ENCODE measurements at places on chromosomes 16 and 17.
A peak's percentile ranks its signal among the peaks of the same experiment; 100 is the strongest.

DNA sequence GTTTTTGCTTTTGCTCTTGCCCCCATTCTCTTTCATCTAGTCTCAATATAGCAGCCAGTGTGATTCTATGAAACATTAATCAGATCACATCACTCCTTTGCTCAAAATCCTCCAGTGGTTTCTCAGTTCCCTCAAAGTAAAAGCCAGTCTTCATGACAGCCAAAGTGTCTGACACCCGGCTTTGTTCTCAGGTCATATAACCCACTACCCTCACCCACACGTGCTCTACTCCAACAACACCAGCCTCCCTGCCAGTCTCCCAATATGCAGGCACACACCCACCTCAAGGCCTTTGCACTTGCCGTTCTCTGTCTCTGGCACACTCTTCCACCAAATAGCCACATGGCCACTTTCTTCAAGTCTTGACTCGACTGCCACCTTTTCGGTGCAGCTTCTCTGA is 4.4 kb downstream of the MTMR4 start:
- no peak for DNase-seq

DNA sequence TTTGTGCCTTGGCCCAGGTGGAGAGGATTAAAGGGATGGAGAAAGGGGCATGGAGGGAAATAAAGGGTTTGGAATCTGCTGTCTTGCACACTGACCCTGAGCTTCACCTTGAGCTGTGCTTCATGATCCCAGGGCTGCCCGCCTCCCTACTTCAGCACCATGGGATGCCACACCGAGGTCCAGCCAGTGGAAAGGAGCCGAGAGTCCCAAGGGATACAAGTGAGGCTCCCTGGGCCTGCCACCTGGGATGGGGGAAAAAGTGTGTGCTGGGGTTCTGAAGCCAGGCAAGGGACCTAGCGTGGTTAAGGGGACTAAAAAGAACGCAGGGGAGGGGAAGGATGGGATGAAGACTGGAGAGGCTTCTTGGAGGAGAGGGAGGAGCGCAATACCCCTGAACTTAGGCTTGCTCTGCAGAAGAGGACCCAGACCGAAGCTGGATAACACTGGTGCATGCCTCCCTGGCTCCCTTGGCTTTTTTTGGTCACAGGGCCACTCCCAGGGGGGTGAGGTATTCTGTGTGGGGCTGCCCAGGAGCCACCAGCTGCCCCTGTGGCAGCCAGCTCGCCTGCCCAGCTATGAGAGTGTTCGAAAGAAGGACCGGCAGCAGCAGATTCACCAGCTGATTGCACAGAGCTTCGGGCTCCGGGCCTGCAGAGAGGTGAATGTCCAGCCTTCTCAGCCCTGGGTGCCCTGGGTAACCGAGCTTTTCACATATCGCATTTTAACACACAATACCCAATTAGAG is 7.2 kb downstream of the MRPL27 start:
- DNase-seq, result no peak

- no peak for DNase-seq
Measured at GRCh38 chr17:14198575-14198974, 38.1 kb downstream of the CDRT15 start.

- no peak for DNase-seq
Measured at GRCh38 chr16:19980632-19981265, 92.9 kb downstream of the GPR139 start.

DNA sequence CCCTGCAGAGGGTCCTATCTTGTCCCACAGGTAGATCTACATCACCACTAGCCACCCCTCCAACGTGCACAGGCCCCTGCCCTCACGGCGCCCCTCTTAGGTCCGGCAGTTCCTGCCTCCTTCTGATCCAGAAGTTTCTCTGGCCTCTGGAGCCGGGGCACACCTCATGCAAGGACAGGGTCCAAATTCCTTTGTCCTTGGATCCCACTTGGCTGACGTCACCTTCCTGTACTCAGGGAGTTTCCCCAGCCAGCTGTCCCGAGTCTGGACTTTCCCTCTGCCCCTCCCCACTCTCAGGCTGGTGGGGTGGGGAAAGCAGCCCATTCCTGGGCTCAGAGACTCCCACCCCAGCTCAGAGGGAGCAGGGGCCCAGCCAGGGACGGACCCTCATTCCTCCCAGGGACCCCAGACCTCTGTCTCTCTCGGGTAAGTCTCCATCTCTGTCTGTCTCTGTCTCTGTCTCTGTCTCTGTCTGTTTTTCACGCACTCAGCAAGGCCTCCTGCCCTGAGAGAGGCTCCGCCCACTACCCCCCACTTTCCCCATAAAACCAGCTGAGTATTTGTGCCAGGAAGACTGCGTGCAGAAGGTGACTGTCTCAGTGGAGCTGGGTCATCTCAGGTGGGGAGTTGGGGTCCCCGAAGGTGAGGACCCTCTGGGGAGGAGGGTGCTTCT is at the start of gene IL32:
IL32 (plus strand) TSS at position 572 of the 673 bp plus-strand sequence. CDS start 172 bp downstream, outside the sequence.
- peak; percentile 44 for DNase-seq

- DNase-seq, result no peak
Measured at GRCh38 chr17:67829331-67829730, 4.0 kb downstream of the BPTF start.

DNA sequence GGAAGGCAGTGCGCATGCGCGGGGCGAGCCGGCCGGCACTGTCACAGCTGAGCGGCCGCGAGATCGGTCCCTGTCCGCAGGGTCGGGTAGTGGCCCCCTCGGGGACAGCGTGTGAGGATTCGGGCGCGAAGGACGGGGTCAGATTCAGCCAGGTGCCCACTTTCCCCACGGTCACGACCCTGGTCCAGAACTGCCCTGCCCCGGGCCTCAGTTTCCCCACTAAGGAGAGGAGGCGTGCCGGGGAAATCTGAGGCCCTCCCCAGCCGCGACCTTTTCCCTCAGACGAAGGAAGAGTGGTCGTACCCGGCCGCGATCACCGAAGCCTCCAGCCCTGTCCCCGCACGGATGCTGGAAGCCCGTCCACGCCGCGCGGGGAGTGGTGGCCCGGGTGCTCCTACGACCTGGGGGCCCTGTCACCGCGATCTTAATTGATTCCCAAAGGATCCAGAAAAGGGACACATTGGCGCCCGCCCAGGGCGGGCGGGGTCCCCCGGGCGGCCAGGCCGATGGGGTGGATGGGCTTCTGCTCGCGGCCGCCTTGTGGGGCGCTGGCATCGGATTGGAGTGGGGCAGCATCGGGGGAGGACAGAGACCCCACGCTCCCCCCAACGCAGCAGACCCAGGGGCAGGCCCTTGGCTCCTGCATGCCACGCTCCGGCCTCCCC is 57.7 kb downstream of the SRL start:
- no peak for DNase-seq

GRCh38 chr17:47847341-47848197 is 3.4 kb downstream of the SP6 start:
- DNase-seq, result no peak

DNA sequence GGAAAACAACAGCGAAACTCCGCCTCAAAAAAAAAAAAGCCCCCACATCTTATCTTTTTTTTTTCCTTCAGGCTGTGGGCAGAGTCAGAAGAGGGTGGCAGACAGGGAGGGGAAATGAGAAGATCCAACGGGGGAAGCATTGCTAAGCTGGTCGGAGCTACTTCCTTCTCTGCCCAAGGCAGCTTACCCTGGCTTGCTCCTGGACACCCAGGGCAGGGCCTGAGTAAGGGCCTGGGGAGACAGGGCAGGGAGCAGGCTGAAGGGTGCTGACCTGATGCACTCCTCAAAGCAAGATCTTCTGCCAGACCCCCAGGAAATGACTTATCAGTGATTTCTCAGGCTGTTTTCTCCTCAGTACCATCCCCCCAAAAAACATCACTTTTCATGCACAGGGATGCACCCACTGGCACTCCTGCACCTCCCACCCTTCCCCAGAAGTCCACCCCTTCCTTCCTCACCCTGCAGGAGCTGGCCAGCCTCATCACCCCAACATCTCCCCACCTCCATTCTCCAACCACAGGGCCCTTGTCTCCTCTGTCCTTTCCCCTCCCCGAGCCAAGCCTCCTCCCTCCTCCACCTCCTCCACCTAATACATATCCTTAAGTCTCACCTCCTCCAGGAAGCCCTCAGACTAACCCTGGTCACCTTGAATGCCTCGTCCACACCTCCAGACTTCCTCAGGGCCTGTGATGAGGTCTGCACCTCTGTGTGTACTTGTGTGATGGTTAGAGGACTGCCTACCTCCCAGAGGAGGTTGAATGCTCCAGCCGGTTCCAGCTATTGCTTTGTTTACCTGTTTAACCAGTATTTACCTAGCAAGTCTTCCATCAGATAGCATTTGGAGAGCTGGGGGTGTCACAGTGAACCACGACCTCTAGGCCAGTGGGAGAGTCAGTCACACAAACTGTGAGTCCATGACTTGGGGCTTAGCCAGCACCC is 1.2 kb upstream of the HBA1 start:
- DNase-seq, result no peak

DNA sequence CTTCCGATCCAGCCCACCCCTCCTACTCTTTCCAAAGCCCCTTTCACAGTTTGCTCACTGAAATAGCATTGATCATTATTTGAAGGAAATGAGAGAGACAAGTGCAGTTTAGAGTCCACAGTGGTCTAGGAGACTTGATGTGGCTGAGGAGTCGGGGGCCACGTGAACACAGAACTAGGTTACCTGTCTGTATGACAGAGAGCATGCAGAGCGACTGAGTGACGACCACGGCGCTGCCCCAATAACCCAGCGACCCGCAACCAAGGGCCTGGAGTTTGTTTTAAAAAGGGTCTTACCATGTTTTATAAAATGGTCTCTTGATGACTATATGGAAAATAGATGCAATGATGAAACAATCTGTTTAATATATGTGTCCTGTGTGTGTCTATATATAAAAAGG is 39.5 kb downstream of the NDEL1 start:
- no peak for DNase-seq

- no peak for DNase-seq
Measured at GRCh38 chr16:50584033-50584722, 36.0 kb downstream of the NKD1 start.

DNA sequence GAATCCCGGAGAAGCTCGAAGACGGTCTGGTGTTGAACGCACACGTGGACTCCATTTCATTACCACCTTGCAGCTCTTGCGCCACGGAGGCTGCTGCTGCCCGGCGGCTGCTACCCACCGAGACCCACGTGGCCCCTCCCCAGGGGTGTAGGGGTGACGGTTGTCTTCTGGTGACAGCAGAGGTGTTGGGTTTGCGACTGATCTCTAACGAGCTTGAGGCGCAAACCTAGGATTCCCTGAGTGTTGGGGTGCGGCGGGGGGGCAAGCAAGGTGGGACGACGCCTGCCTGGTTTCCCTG is 1.7 kb upstream of the CBX4 start:
- no peak for DNase-seq
